Upper lobe of left lung (tissue), 6 donors: ENCODE measurements at places on chromosomes 5 and 9. TPM values are rescaled to one million over a fixed set of nuclear protein-coding genes. Genes with fewer than 3 reads are reported as not detected.

MARCOL gene
- total RNA-seq: not detected

IFNA13 gene
- not detected for total RNA-seq

DMRT2 gene
- not detected for total RNA-seq

SV2C gene
- not detected for total RNA-seq

OR13C2 gene
- total RNA-seq: not detected

CAMLG gene
- 22.4 TPM for total RNA-seq

NR6A1 gene
- total RNA-seq: 9.1 TPM

PRELID2 gene
- total RNA-seq: 3.2 TPM

ENG gene
- total RNA-seq: 378 TPM

PIP5KL1 gene
- 22.5 TPM for total RNA-seq

COL5A1 gene
- total RNA-seq: 23.4 TPM
